ENCODE measurements at places on chromosomes 6 and 20.

- DNase-seq = no peak
Measured at GRCh38 chr20:48626938-48627736, 200.7 kb downstream of the PREX1 start.

DNA sequence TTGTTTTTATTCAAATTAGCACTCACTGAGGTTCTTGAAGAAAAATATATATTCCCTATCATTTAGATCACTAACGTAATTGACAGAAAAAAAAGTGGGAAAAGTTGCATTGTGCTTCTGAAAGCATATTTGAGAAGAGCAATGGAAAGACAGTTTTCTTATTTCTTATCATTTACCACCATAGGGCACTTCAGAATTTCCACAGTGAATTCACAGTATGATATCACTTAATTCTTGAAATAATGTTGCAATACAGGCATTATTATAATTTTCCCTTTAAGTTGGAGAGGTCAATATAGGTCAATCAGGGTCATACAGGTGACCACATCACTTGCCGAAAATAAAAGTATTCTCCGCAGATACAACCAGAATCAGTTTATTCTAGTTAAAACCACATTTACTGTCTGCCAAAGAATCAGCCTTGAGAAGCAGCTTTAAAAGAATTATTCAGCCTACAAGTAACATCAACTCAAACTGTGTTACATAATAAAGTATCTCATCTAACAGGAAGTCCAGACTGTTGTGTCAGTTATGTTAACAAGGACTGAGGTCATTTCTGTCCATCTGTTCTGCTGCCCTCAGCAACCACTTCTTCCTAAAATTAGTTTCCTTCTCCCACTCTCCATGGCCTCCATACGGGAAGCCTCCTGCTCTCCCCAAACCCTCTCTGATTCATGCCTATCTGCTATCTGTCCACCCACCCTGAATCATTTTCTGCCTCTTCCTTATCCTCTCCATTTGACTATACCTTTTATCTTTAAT, 121.2 kb downstream of the SIM1 start:
- DNase-seq = no peak

DNA sequence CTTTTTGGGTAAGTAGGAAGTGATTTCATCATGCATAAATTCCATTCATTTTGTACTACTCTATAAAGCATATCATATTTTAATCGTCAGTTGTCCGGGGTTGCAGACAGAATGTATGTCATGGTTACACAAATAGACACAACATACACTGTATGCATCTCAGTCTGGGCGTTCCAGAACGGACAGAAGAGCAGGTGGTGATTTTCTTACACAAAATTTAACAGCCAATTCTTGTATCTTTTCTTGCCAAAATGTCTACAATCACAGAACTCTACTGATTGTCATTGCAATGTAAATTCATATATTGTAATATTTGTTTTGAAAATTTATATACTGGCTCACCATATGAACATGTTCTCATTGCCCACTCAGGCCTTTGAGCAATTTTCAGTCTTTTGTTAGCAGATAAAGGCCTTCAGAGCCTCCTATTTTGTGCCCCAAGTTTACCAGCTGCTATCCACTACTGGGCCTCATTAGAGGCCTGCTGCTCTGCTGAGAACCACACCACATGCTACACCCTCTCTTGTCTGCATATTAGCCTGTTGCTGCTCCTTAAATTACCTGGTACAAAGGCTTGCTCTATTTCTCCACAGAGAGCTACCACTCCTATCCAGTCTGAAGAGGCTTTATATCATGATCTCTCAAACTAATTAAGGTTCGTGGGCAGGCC, 61.5 kb downstream of the PRDM13 start:
- no peak for DNase-seq

- DNase-seq = no peak
Measured at GRCh38 chr20:10943686-10944265, 270.0 kb upstream of the JAG1 start.

DNA sequence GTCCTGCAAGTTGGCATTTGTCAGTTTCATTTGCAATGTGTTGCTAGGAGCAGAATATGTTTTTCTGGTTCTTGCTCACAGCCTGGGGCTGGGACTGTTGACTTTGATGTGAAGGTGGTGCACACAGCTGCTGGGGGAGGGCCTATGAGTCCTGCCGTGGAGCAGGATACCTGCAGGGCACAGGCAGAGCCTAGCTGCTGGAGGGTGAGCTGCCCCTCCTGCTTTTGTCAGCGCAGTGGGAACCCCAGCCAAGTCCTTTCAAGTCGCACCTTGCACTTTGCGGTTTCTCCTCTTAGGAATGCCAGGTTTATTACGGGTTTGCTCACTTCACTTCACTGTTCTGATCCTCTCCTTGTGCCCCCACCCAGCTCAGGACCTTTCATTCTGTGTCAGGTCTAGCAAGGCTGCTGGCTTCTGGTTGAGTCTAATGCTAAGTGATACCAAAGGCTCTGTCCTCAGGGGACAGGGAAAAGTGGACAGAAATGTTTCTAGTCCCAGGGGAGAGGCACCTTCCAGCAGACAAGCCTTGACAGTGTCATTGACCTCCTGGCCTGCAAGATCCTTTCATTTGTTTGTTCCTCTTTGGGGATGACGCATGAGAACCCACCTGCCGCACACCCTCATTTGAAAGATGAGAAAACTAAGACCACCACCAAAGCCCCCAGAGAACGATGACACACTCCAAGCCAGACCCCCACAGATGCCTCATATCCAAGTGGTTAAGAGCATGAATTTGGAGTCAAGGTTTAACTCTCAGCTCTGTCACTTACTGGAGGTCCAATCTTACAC, 2.7 kb upstream of the SPO11 start:
- DNase-seq = no peak

DNA sequence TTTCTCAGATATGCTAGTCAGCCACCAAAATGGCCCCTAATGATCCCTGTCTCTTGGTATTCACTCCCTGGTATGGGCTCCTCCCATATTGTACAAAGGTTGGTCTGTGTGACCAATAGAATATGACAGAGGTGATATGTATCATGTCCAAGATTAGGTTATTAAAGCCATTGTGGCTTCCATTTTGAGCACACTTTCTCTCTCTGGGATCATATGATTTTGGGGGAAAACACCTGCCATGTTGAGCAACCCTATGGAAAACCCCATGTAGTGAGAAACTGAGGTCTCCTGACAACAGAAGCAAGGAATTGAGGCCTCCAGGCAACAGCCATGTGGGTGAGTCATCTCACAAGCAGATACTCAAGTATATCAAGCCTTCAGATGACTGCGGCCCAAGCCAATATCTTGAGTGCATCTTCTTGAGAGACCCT, 7.1 kb upstream of the ZNF318 start:
- DNase-seq = no peak

GRCh38 chr6:154261688-154262397, 94.8 kb downstream of the IPCEF1 start:
- no peak for DNase-seq

DNA sequence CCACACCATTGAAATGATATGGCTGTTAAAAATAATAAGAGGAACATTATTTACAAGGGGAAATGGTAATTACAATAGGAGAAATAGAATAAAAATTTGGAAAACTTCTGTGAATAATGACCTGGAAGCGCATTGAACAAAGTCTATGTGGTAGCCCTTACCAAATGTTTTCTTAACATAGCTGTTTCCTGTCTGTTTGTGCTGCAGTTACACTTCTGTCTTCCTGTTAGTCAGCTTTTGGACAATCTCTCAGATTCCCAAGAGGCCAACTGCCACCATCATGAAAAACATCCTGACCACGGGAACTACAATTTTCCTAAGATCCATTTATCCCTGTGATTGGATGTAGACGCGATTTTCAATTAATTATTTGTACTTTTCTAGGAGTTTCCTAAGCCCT, 754.4 kb upstream of the MARCKS start:
- DNase-seq = no peak
